ENCODE measurements at places on chromosomes 1 and 21.
A peak's percentile ranks its signal among the peaks of the same experiment; 100 is the strongest.

DNA sequence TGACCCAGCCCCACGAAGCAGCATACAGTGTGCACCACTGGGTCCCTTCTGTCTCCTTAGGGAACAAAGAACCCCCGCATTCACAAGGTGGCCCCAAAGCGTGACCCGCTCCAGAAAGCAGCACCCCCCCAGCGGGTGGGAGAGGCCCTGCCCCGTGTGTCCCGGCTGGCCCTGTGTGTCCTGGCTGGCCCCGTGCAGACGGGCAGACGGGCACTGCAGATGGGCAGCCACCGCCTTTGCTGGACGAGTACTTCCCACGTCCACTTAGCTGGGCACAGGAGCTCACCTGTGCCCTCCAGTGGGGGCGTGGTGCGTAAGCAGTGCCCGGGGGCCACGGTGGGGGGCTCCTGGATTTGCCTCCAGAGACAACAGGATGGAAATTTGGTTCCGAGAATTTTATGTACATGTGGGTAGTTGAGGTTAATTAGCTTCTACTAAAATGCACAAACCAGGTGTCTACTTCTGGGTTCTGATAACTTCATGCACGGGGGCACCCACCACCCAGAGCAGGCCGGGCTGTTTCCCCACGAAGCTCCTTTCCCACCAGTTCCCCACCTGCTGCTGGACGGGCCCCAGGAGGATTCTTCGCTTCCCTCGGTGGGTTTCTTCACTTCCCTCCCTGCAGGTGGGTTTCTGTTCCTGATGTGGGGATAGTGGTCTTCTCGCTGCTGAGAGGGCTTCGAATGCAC lies 33.2 kb upstream of the SLC19A1 start:
- DNase-seq: no peak

GRCh38 chr1:28927266-28927647 lies 12.9 kb downstream of the EPB41 start:
- DNase-seq: no peak

GRCh38 chr1:109167001-109167506 lies 46.7 kb upstream of the SARS1 start:
- no peak for DNase-seq

DNA sequence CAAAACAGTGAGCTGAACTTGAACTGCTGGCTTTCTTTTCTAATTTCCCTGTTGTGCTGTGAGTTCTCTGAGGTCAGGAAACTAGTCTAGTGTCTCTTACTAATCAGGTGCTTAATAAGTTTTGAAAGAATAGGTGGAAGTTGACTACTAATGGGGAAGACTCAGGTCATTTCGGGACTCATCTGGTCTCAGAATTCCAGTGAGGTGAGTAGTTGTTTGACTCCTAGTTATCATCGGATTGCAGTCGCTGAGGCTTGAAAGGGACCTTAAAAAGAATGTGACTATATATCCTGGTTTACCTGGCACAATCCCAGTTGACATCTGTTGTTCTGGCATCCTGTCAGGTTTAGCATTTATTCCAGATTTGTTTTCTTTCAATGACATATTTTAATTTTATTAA lies 81.4 kb upstream of the SPAG17 start:
- no peak for DNase-seq

GRCh38 chr1:68496680-68497357 lies at the start of gene DEPDC1:
TSS of gene DEPDC1 (minus strand) at chr1:68497082. CDS start at chr1:68496999, 83 bp downstream.
- DNase-seq: peak; percentile 97

DNA sequence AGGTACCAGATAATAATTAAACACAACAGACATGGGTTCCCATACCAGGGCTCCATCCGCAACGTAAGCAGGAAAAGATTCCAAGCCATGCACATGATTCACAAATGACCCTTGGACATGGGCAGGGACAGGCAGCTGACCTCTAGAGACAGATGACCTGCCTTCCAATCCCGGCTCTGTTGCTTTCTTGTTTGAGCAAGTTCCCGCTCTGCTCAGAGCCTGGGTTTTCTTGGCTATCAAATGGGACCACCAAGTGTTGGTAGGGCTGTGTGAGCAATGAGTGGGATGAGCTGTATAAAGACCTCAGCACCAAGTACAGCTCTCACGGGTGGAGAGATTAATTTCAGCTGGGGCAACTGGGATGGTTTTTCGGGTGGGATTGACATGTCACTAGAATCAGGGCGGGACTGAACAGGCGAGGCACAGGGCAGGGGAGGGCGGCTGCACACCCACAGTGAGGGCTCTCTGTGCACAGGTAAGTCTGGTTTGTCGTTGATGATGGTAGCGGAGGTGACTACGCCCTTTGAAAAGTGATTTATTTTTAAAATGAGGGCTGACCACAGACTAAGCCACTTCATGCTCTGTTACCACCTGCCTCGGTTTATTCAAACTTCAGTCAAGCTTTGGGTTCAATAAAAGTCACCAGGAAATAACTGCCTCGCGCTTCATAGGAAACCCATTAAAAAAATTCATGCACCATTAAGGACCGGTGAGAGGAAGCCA lies 57.5 kb upstream of the IFFO2 start:
- DNase-seq: no peak

All from esophagus muscularis mucosa (tissue), 4 donors.